ENCODE measurements at places on chromosomes 6 and 20.

DNA sequence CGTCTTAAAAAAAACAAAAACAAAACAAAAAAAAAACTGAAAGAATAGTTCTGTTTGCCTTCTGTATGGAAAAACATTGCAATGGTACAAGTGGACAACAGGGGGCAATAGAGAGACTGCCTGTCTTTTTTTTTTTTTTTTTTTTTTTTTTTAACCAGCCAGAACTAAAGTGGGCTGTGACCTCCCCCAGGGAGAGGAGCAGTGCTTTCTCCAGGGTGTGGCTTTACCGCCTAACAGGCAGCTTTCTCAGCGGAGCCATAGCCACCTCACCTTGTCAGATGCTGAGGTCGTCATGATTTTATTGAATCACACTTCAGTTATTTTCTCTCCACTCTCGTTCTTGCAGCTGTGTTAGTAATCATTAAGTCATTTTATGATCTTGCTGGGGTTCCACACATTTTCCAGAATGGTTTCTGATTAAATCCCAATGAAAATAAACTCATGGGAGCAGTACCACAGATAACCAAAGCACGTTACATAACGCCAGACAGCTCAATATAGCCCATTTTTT, 78.4 kb downstream of the GMPR start:
- peak; percentile 30 for DNase-seq

GRCh38 chr6:168156742-168157265, 77.8 kb upstream of the FRMD1 start:
- no peak for DNase-seq

- DNase-seq = no peak
Measured at GRCh38 chr6:98146656-98147055, 687.7 kb upstream of the POU3F2 start.

DNA sequence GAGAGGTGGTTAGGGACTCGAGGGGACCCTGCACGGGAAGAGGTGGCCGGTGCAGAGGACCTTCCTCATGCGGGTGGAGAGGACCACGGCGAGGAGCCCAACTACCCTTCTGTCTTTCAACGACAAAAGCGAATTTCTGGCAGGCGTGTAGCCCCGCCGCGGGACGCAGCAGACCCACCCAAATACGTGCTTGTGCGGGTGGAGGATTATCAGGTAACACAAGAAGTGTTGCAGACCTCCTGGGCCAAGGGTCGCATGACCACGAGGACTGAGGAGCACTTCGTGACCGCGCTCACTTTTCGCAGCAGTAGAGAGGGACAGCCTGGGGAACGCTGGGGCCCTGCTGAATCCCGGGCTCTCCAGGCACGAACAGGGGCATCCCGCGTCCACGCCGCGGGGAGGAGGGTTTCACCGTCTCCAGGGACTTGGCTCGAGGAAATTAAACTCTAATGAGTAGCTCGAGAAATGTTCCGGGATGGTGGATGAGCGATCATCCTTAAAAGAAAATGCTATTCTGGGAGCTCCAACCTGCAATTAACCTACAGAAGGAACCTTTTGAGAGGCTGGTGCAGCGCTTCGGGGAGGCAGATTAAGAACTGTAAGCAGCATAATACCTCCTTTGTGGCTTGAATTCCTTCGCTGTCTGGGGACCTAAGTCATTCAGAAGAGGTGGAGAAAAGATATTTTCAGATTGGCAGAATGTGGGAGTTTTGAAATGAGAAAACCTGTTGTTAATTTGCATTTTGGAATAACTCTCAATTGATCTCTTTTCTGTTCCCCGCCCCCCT, 804 bp downstream of the C6orf141 start:
- DNase-seq = peak; percentile 47

DNA sequence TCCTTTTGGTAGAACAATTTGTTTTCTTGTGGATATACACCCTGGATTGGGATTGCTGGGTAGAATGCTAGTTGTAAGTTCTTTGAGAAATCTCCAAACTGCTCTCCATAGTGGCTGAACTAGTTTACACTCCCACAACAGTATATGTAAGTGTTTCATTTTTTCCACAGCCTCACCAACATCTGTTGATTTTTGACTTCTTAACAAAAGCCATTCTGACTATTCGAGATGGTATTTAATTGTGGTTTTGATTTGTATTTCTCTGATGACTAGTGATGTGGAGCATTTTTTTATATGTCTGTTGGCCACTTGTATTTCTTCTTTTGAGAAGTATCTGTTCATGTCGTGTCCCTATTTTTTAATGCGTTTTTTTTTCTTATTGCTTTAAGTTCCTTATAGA, 444.1 kb downstream of the CBLN4 start:
- DNase-seq = no peak

DNA sequence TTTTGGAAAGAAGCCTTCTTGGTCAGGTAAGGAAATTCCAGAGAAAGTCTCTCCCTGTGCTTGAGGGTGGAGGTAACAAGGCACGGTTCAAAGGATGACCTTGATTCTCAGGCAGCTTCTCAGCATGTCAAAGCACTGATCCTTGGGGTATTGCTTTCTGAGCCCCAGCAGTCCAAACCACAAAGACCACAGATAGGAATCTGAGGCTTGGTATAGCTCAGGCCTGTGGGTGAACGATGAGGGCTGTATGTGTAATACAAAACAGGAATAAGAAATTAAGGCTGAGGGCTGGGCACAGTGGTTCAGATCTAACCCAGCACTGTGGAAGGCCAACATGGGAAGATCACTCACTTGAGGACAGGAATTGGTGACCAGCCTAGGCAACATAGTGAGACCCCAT, 70.2 kb upstream of the SLC22A1 start:
- no peak for DNase-seq

Measured in nephron progenitor cell (in vitro differentiated cells).